ENCODE measurements at places on chromosomes 4 and X.

DNA sequence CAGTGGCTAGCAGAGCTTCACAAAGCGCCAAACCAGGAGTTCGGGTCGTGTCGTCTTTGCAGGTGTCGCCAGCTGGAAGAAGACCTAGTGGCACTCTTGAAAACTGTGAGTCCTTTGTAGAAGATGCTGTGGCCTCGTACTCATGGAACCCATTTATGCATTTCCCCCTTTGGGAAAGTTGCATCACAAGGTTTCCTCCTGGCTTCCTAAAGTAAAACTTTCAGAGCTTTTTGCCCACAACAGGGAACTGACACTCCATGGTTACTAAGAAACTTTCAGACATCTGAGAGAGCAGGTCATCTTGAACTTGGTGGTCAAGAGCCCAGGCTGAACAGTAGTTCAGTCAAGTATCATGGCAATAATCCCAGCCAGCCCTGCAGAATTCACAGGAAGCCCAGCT lies 15.9 kb upstream of the NOCT start:
- no peak for DNase-seq

DNA sequence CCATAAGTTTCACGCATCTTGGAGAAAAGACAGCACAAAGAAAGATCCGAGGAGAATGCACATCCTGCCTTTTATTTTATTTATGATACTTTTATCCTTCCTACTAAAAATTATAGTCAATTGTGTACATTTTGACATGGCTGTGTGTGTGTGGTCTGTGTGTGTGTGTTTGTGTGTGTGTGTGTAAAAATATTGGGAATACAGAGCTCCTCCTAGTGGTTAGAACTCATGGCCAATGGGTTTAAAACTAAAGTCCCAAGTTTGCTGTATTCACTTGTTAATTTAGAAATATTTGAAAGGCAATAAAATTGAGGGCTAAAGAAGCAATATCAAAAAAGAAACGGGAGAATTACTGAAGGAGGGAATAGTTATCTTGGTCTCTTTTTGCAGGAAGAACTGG lies 47.5 kb downstream of the NKX6-1 start:
- DNase-seq: peak; percentile 43

DNA sequence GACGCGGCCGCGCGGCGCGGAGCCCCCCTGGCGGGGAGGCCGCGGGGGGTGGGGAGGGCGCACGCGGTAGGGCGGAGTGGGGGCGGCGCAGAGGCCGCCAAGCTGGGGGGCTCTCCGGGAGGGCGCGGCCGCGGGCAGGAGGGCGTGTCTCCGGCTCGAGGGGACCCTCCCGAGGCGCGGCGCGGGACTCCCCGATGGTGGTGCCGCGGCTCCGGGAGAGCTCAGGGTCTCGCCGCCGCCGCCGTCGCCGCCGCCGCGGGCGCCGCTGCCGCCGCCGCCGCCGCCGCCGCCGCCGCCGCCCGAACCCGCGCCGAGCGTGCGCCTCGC lies 165 bp upstream of the PTCHD1 start:
- no peak for DNase-seq

DNA sequence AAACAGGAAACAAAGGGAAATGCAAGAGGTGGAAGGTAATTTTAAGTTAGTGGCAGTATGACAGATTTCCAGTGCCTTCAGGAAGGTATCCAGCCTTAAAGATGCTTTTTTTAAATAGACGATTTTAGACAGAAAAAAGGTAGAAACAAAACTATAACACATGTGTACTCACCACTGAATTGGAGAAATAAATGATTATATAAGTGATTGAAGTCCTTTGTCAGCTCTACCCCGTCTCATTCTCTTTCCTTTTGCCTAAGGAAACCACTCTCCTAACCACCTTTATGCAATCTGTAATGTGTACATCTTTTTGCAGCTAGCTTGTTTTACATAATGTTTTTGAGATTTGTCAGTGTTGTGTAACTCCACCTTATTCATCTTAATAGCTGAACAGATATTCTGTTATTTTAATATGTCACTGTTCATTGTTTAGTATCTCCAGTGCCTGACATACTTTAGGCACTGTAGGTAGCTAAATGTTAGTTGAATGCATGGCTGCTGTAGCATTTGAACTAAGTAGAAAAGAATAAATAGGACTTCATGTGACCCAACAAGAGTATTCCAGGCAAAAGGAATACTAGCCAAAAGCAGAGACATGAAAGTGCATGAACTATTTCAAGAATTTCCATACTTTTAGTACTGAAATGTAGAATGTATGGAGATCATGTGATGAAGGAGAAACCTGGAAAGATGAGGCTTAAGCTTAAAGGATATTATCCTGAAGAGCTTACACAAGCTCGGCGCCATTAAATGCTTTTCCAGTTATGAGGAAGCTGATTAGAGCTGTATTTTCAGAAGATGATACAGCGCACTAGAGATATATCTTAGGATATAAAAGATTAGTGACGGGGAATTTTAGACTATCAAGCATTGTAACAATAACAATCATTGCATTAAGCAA lies 865 bp downstream of the FAM200B start:
- DNase-seq: peak; percentile 35

DNA sequence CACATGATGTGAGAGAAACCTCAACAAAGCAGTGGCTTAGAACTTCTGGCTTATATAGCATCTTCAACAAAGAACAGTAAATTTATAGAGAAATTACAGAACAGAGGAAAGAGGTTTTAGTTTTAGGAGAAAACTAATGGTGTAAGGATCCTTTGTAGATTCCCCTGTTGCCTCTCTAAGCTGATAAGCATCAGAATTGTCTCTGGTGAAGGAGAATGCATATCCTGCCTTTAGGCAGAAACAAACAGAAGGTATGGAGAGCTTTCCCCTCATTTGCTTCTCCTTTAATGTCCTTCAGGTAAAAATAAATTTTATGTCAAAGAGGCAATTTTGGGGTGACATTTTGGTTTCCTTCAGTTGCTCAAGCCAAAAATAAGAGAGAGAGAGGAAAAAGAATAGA lies 625.9 kb downstream of the CCSER1 start:
- no peak for DNase-seq

DNA sequence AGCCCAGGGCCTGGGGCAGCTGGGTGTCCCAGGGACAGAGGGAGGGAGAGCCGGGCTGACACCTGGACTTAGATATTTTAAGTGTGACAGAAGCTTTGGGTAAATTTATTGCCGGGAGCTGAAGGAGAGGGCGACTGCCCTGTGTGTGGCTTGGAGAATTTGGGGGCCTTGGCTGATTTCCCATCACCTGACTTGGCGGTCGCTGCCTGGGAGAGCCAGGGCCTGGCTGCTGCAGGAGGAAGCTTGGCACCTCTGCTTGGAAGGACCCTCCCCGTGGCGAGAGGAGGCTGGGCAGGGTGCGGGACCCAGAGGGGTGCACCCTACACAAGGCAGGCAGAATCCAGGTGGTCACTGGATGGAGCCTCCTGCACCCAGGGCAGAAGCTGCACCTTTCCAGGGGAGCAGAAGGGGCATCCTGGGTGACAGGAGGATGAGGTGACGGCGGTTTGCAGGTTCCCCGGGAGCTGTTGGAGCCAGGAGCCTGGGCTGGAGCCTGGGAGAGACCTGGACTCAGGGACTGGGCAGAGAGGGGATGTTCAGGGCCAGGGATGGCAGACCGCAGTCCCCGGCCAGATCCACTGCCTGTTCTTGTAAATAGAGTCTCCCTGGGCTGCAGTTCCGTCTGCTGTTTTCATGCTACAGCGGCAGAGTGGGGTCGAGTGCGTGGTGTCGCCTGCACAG lies 72.0 kb downstream of the RGS12 start:
- DNase-seq: no peak

DNA sequence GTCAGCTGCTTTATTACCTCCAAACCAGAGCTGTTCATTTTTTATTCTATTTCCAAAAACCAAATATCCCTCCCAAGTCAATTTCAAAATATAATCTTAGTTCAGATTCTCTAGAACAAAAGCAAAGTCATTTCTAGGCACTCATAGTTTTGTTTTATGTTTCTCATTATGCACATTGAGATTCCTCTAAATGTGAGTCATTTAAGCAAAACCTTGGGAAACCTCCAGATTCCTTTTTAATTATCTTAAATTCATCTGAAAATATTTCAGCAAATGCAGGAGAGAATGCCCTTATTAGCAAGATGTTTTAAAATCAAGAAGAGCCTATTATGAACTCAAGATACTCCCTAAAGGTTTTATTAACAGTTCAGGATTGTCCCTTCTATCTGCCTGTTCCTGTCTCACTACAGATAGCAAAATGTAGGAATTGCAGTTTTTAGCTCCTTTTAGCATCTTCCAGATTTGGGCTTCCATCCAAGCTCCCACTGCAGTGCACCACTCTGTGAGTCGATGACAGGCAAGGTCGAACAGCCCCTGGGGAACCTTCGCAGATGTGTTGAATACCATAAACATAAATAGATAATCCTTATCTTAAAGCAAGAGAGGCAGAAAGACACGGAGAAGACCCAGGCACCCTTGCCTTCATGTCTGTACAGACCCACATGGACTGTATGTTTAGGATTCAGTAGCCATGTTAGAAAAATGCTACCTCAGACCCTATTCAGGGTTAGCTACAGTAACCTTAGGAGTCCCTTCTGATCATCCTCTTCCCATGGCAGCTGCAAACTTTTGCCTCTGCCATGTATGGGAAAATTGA lies 11.3 kb upstream of the SLC9A7 start:
- peak; percentile 75 for DNase-seq

DNA sequence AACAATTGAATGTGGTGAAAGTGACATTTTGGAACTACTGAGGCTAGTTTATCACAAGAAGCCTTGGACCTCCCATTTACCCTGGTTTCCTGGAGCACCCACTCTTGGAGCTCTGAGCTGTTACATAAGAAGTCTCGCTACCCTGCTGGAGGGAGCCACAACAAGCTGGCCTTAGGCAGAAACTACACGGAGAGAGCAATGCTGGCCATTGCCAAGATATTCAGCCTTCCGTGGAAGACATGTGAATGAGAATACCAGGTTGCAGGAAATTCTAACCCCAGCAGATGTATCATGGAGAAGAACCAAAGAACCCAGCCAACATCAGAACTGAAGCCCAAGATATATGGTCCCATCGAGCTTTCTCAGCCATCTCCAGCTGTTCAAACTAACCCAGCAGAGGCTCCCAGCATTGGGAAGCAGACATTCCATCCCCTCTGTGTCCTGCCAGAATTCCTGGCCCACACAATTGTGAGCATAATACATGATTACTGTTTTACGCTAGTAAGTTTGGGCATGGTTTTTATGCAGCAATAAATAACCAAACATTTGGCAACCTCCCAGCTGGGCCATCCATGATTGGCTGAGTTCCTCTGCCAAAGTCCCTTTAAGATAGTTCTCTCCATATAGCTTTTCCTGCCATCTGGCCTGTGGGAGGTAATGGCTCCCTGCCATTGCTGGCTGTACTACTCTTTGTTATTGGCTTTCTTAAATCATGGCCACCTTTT lies 17.9 kb upstream of the PDE5A start:
- no peak for DNase-seq

GRCh38 chr4:113327494-113327893 lies 278.0 kb downstream of the ANK2 start:
- DNase-seq: peak; percentile 5

DNA sequence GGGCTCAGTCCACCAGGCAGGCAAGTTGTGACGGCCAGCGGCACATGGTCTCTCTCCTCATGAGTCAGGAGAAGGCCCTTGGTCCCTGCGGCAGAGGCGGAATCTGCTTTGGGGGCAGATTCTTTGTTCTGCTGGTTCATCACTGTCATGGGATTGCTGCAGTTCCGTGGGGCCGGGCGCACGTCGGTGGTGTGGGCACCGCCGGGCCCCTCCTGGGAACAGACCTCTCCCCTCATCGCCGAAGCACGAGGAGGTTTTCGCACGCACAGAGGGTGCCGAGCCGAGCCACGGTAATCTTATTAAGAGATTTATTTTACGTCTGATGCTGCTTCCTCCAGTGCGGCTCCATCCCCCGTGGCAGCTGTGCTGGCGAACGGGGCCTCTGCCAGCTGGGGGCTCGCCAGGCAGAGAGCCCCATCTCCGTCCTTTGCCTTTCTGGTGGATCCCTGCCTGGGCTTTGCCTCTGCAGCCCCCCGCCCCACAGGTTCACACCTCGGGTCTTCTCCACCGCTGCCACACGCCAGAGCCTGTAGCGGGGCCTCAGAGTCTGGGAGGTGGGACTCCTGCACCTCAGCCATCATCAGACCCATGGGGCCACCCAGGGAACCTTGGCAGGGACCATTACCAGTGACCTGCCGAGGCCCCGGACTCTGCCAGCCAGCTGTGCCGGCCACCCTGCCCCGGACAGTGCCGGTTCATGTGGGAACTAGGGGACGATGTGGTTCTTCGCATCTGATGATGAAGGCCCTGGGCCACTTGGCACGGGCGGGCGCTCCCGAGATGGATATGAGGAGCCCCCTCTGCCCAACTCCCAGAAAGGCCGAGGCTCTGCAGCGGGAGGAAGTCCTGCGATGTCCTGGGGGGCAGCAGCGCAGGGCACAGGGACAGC lies 86.7 kb upstream of the NKX1-1 start:
- no peak for DNase-seq

DNA sequence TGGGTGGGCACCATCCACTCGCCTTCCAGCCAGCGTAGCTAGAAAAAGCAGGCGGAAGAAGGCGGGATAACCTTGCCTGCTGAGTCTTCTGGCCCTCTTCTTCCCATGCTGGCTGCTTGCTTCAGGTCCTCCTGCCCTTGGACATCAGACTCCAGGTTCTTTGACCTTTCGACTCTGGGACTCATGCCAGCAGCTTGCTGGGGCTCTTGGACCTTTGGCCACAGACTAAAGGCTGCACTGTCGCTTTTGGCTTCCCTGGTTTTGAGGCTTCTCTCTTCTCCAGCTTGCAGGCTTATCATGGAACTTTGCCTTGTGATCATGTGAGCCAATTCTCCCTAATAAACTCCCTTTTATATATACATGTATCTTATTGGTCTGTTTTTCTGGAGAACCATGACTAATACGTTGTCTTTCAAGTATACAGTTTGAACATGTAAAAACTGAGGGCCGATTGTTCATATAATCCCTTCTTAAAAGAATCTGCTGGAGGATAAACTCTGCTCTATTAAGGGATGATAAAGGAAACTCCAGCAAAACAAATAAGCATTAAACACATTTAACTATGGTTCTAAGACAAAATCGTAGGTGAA lies 116.6 kb upstream of the LCORL start:
- no peak for DNase-seq

DNA sequence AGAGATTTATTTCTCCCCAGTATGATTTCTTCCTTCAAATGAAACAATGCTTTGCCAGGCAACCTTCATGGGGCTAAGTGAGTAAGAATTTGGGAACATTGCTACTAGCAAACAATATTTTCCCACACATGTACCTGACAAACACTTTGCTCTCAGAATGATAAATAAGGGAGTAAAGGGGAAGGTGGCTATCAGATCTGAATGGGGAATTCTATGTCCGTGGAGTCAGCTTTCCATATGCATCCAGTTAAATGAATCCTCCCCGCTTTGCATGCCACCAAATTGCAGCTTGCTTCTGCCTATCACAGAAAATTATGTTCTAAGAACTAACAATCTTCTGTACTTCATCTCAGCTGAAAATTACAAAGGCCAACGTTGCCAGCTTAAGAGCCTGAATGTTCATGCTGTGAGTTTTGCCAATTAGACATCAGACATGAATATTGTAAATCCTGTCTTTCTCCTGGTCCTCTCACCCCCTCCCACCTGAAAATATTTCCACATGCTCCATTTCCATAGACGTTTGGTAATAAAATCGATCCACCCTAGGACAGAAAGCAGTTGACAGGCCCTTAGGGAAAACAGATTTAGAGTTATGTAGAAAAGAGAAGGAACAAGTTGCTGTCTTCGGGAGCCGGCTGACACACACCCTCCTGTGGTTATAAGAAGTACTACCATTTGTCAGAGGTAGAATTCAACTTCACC lies 6.3 kb downstream of the MEPE start:
- peak; percentile 73 for DNase-seq

GRCh38 chr4:47418147-47418546 lies 45.4 kb downstream of the COMMD8 start:
- peak; percentile 14 for DNase-seq

- no peak for DNase-seq
These were observed 848.9 kb downstream of the TRIML1 start for GRCh38 chr4:188988131-188988530.

- no peak for DNase-seq
These were observed 283.6 kb downstream of the FRMPD4 start for GRCh38 chrX:12421918-12422317.
